ENCODE measurements at places on chromosomes 7 and 10. TPM values are rescaled to one million over a fixed set of nuclear protein-coding genes. Genes with fewer than 3 reads are reported as not detected.

MCM10 gene
- total RNA-seq, result 3.5 TPM

PWWP2B gene
- total RNA-seq, result 58.9 TPM

SPDYE11 gene
- total RNA-seq, result not detected

MBL2 gene
- total RNA-seq, result not detected

ANKRD1 gene
- 14.5 TPM for total RNA-seq

OR6V1 gene
- not detected for total RNA-seq

CALHM2 gene
- 23.7 TPM for total RNA-seq

AKR1C8 gene
- total RNA-seq, result not detected

BET1 gene
- 27.9 TPM for total RNA-seq

GRID2IP gene
- total RNA-seq, result not detected

ZNF488 gene
- 5.0 TPM for total RNA-seq

TCTN3 gene
- total RNA-seq, result 51.1 TPM

UTF1 gene
- total RNA-seq, result not detected

PBLD gene
- 8.9 TPM for total RNA-seq

PTPN20 gene
- total RNA-seq, result 10.6 TPM

TSPAN15 gene
- total RNA-seq, result 4.3 TPM

OLAH gene
- not detected for total RNA-seq

FAM25C gene
- 20.6 TPM for total RNA-seq

GPR15LG gene
- total RNA-seq, result not detected

ADCY1 gene
- under 0.01 TPM for total RNA-seq

HTRA1 gene
- total RNA-seq, result 1.6 TPM

TACC2 gene
- total RNA-seq, result 3.5 TPM

MAPK8 gene
- 36.5 TPM for total RNA-seq

ADRA2A gene
- 0.79 TPM for total RNA-seq

EBF3 gene
- total RNA-seq, result 5.1 TPM

ERVW-1 gene
- not detected for total RNA-seq

STARD3NL gene
- total RNA-seq, result 46.6 TPM

OPALIN gene
- not detected for total RNA-seq

LRIT1 gene
- total RNA-seq, result not detected

ANKRD61 gene
- total RNA-seq, result not detected

TAS2R5 gene
- total RNA-seq, result 2.6 TPM

BPGM gene
- total RNA-seq, result 11.4 TPM

PTN gene
- 0.33 TPM for total RNA-seq

AGFG2 gene
- total RNA-seq, result 11.8 TPM

COL13A1 gene
- not detected for total RNA-seq

PKD2L1 gene
- not detected for total RNA-seq

SMKR1 gene
- not detected for total RNA-seq

ANKRD2 gene
- total RNA-seq, result 5.4 TPM

ASB4 gene
- total RNA-seq, result 0.65 TPM

AOC1 gene
- not detected for total RNA-seq

GALNT17 gene
- 0.79 TPM for total RNA-seq

EVX1 gene
- total RNA-seq, result not detected

CLCN1 gene
- not detected for total RNA-seq

RAPGEF5 gene
- 1.1 TPM for total RNA-seq

RBAK gene
- 11.4 TPM for total RNA-seq

COL28A1 gene
- under 0.01 TPM for total RNA-seq

EGR2 gene
- total RNA-seq, result 0.22 TPM

CARD11 gene
- total RNA-seq, result 3.7 TPM

SLC25A28 gene
- total RNA-seq, result 16.5 TPM

Data from placental epithelial cell (primary cell).